ENCODE measurements at places on chromosomes 12 and 14.

- no peak for DNase-seq
Measured at GRCh38 chr12:20434996-20435395, 66.7 kb downstream of the PDE3A start.

GRCh38 chr14:75970989-75971388 lies 10.8 kb downstream of the TGFB3 start:
- no peak for DNase-seq

DNA sequence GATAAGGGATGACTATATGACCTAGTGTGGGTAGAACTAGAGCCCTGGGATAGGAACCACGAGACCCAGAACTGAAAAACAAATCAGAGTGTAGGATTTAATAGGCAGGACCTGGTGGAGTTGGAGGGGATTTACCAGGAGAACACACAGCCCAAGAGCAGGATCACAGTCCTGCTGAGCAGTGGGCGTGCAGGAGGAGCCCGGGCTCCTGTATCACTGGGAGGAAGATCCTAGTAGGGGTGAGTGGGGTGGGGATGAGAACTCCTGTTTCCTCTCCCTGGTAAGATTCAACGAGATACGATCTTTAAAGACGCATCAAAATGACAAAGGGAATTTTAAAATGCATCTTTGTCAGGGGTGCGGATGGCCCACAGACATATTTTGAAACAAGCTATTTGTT lies 220.1 kb downstream of the GALC start:
- no peak for DNase-seq

DNA sequence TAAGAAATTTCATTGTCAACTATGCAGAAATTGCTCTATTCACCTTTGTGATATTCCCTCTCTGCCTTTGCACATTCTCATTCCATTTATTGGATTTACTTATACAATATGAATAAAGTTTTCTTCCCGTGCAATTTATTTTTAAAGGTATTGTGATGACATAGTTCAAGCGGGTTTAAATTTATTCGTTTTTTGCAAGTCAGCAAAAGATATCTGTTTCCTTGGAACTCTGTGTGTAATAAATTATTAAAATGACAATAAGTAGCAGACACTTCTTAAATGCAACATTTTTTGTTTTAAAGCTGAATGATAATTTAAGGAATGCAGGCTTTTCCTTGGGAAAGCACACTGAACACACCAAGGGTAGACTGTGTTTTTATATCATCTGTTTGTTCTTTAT lies 143.1 kb downstream of the SLC41A2 start:
- no peak for DNase-seq

GRCh38 chr14:23603103-23603502 lies 24.5 kb upstream of the JPH4 start:
- DNase-seq = no peak

GRCh38 chr14:78631551-78631950 lies 461.4 kb downstream of the NRXN3 start:
- DNase-seq = no peak

GRCh38 chr14:57212919-57213318 lies 55.8 kb downstream of the EXOC5 start:
- DNase-seq = peak; percentile 74

GRCh38 chr12:125954362-125954761 lies 889.1 kb downstream of the AACS start:
- no peak for DNase-seq

DNA sequence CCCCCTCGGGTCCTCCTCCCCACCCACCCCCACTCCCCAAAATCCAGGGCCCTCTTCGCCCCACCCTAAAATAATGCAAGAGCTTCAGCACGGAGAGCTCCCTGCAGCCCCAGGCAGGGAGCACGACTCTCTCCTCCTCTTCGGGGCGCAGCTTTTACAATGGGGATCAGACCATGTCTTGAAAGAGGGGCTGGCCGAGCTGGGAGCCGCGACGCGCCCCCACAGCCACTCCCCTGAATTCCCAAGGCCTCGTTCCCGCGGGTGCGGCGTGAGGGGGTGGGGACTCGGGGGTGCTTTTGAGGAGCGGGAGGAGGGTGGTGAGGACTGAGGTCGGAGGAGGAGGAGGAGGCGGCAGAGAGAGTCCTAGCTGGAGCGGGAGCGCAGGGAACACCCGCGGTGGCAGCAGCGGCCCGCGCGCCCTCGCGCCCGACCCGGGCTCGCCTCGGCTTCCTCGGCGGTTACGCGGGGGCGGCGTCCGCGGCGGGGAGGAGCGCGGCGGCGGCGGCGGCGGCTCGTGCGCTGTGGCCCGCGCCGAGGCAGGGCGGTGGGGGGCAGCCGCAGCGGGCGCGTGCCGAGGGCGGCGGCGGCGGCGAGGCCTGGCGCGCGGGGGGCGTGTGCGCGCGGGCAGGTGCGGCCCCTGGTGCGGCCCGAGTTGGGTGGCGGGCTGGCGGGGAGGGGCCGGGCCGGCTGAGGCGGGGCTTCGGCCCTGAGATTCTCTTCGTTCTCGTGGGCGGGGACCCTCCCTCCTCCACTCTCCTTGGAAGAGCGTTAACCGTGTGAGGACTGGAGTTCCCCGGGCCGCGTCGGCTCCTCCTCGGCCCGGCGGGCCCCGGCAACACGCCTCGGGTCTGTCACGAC lies at the start of gene ANKS1B:
Gene ANKS1B, minus strand, starts transcription at position 666 of the 858 bp plus-strand sequence. CDS start 699 bp downstream, outside the sequence.
- peak; percentile 95 for DNase-seq

GRCh38 chr12:115337693-115338543 lies 653.9 kb upstream of the TBX3 start:
- DNase-seq = peak; percentile 39

- no peak for DNase-seq
Measured at GRCh38 chr14:31966896-31967668, 110.0 kb upstream of the ARHGAP5 start.

DNA sequence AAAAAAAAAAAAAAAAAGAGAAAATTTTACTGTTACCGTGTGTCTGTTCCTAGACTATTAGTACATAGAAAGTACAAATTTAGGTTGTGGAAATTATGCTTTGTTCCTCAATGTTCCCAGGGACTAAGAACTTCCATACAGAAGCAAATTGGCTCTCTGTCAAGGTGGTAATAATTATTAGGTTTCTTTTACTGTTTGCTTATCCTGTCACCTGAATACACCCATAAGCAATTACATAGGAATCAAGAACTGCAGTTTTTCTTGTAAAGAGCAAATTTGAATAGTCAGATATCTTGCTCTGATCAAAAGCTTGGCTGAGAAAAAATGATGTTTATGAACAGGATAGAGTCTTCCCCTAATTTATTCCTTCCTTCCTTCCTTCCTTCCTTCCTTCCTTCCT lies 191.2 kb downstream of the AEBP2 start:
- no peak for DNase-seq

- DNase-seq = no peak
Measured at GRCh38 chr12:51373187-51373586, 18.0 kb downstream of the GALNT6 start.

GRCh38 chr14:83825843-83826242 lies 1704.1 kb upstream of the FLRT2 start:
- no peak for DNase-seq

- DNase-seq = no peak
Measured at GRCh38 chr12:51085757-51086156, 2.4 kb upstream of the CSRNP2 start.

DNA sequence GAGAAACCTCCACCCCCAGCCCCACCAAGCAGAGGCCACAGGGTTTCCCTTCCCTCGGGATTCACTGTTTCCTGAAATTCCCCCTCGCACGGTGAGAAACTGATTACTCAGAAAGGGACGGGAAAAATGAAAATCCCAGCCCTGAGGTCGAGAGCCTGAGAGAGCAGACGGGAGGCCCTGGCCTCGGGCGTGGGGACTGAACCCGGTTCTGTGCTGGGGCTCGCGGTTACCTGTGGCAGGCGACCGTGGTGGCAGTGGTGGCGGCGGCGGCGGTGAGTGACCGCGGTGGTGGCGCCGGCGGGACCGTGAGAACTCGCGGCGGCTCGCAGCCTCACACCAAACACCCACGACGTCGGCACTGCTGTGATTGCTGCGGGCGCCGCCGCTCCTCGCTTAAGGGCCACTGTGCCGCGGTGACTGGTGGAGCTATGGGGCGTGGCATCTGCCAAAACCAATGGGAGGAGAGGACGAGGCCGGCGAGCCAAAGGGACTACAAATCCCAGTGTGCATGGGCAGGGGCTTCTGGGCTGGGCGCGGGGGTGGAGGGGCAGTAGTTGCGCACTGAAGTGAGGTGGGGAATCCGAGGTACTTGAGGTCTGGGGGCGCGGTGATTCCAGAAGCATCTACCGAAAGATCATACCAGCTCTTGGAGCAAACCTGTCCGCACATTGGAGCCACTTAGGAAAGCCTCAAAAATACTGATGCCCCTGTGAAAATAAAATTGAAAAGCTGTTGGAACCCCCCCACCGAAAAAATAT lies at the start of gene LGMN:
Gene LGMN, minus strand, starts transcription at position 369 of the 758 bp plus-strand sequence. CDS start 15,841 bp downstream, outside the sequence.
- DNase-seq = peak; percentile 94

- peak; percentile 57 for DNase-seq
Measured at GRCh38 chr14:43795600-43796228, 711.4 kb downstream of the FSCB start.

GRCh38 chr14:37673439-37673838 lies 78.0 kb downstream of the TTC6 start:
- DNase-seq = no peak

DNA sequence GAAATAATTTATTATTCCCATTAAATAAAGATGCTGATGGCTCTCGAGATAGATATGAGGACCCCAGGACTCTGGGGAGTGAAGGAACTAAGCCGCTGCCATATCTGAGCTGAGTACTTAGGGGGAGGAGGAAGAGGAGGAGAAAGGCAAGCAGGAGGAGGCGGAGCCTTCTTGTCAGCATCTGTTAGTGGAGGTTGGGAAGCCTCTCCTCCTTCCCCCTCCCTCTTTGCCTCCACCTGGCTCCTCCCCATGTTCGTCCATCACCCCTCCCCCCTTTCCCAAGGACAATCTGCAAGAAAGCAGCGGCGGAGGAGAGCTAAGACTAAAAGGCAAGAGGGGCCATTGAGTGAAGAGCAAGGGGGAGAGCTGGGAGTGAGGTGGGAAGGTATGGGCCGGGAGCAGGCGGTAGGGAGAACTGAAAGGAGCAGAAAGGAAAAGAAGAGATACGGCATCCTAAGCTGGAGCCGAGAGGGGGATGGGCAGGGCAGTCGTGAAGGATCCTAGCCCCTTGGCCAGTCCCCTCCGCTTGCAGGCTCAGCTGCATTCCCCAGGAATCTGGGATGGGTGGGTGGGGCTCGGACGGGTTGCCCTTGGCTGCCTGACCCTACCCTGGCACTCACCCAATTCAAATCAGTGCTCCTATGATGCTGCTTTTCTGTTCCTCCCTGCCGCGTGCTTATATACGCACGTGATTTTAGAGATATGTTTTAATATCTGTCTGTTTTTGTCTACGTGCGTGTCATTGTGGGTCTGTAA lies at the start of gene PFKM:
Gene PFKM, plus strand, starts transcription at position 287 of the 756 bp plus-strand sequence. CDS start 3,411 bp downstream, outside the sequence.
- DNase-seq = peak; percentile 95

- no peak for DNase-seq
Measured at GRCh38 chr14:99321236-99321925, 49.4 kb upstream of the BCL11B start.

DNA sequence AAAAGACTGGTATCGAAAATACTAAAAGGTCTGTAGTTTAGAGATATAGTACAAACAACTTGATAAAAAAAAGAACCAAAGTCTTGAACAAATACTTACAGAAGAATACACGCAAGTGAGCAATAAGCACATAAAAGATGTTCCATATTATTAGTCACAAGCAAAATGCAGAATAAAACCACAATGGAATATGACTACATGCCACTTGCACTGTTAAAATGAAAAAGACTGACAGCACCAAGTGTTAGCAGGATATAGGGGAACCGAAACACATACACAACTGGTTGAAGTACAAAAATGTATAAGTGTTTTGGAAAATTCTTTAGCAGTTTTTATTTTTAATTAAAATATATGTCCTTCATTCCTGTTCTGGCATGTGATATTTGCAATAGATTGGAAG lies 3.6 kb downstream of the CLEC2A start:
- DNase-seq = no peak

GRCh38 chr12:105316931-105317852 lies 13.3 kb upstream of the C12orf75 start:
- DNase-seq = no peak

GRCh38 chr12:123041811-123042655 lies 61.6 kb downstream of the ARL6IP4 start:
- no peak for DNase-seq

DNA sequence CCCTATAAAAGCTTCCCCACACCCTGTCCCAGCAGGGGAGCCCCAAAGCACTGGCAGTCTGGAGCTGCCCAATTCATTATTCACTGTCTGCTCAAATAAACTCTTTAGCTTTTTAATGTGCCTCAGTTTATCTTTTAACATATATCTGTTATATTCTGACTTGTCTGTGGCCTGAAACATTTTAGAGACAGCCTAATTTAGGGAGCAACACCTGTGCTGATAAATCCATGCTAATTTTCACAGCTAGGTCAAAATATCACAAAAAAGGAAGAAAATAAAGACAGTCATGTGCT lies 32.9 kb downstream of the TMTC1 start:
- DNase-seq = no peak

DNA sequence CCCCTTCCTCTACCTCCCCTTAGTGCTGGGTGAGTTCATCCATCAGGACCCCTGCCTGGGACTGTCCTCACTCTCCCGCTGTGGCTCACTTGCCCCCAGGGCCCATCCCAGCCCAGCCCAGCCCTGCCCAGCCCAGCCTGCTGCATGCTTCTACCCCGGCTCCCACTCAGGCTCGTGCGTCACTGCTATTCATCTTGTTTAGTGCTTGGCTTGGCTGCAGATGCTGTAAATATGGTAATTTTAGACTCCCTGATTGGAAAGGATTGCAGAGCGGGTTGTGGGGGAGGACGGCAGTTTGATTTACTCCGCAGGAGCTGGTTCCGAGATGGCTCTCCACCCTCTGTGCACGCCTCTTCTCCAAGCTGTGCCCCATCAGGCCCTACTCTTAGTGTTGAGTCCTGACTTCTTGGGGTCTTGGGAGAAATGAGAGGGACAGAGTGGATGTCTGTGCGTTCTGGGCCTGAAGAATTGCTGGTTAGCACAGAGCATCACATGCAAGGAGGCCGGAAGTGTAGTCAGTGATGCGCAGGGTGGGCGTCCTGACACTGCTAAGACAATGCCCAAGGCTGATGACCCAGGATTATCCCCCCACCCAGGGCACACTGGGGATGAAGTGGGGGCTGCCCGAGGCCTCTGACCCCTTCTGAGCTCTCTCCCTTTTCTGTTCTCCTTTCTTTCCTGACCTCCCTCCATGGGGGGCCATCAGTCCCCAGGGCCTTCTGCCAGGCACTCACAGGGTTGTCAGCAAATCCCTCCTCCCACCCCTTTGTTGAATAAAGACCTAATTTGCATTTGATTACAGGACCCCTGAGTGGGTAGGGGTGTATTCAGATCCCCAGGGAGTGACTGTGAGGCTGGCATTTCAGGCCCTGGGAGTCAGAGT lies 244.4 kb downstream of the ZFP36L1 start:
- no peak for DNase-seq

GRCh38 chr14:54567639-54568561 lies 972 bp downstream of the SAMD4A start:
- DNase-seq = peak; percentile 83

All from DMS53 (cell line).